ENCODE measurements at places on chromosomes 16 and 17.

GRCh38 chr17:2964028-2964356 is 99.4 kb downstream of the OR1D5 start:
- no peak for DNase-seq

DNA sequence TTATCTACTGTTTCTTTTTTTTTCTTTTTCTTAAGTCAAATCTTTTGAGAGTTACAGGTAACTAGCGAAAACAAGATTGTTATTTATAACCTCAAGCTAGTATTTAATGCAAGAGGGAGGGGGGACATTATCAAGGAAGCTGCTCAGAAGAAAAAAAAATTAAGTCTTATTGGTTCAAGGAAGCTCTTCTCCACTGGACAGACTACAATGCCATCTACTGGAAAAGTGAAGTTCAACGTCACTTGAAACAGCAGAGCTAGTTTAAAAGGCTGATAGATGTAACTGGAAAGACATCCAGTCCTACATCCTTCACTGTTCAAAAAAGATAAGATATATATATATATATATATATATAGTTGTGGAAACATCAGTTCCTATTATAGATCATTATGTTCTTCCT is 418.0 kb upstream of the PSMD7 start:
- DNase-seq, result peak; percentile 69

DNA sequence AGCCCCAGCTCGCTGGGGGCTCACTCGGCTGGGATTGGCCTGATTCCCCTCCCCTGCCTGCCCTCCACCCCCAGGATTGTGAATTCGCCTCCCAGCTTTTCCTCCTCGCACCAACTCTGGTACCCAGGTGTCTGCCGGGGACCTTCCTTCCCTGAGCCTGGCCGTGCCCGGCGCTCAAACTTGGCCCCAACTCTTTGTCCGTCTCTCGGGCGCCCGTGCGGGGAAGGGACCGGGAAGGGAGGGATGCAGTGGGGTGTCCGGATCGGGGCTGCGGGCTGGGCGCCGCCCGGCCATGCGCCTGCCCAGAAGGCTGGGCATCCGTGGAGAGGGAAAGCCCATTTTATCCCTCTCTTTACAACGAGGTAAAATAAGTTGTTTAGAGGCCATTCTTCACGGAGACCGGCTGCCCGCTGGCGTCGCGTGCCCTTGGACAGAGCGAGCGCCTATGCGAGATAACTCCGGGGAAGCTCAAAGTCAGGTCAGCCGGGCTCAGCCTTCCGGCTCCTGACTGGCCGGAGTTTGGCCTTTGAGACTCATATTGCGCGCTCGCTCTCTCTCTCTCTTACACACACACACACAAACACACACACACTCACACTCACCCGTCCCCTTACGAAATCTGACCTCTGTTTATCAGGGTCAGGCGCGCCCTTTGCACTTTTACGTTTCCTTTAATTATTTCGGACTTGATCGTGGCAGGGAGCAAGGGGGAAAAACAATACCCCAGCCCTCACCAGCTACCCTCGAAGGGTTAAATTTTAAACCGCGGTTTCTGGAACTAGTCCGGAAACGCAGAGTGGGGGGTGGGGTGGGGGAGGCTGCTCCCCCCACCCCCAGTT is 774 bp upstream of the MAF start:
- no peak for DNase-seq

- no peak for DNase-seq
Measured at GRCh38 chr17:79182176-79183042, 107.8 kb downstream of the ENGASE start.

- no peak for DNase-seq
Measured at GRCh38 chr17:77163001-77163400, 22.2 kb downstream of the SEC14L1 start.

- no peak for DNase-seq
Measured at GRCh38 chr16:59975953-59976352, 1241.8 kb upstream of the GOT2 start.

- DNase-seq, result no peak
Measured at GRCh38 chr17:7307686-7308624, 527 bp downstream of the EIF5A start.

- no peak for DNase-seq
Measured at GRCh38 chr16:80123189-80123588, 417.6 kb upstream of the DYNLRB2 start.

GRCh38 chr16:14681115-14681514 is 13.0 kb downstream of the PLA2G10 start:
- no peak for DNase-seq

- DNase-seq, result no peak
Measured at GRCh38 chr16:25089351-25089750, 22.2 kb upstream of the LCMT1 start.

- no peak for DNase-seq
Measured at GRCh38 chr17:19023209-19023999, 18.8 kb upstream of the FAM83G start.

- peak; percentile 87 for DNase-seq
Measured at GRCh38 chr17:79087428-79088143, 13.0 kb downstream of the ENGASE start.

- DNase-seq, result no peak
Measured at GRCh38 chr16:1309888-1310831, 724 bp downstream of the UBE2I start.

- DNase-seq, result no peak
Measured at GRCh38 chr16:24858219-24859041, 12.7 kb downstream of the SLC5A11 start.

DNA sequence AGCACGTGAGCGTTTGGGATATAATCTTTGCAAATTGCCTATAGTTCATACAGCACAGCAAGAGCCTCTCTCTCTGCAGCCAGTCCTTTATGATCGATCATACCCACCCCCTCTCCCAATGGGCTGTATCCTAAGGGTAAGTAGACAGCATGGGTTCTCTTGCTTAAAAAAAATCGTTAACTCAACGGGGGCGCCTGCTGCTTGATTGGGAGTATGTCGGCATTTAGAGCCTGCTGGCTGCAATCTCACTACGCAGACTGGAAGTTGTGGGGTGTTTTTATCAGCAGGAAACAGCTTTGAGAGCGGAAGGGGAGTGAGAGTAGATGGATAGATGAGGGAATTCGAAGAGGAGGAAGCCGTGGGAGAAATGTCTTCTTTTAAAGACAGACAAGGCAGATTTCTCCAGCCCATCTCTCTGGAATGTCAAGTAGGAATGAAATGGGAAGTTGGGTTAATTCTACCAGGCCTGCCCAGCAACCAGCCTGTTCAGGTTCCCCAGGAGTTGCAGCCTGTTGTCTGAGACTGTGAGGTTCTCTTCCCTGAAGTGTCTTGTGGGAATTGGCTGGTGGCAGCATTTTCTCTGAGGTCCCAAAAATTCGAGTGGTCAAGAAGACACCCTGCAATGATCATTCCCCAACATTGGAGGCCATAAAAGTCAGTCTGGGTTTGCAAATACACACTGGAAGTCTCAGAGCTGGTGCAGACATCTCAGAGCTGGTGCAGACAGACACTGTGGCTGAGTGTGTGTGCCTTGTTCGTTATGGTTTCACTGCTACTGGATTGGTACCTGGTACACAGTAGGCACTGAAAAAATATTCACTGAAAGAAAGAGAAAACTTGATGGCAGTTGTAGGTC is 65.6 kb downstream of the PRKCB start:
- DNase-seq, result no peak

DNA sequence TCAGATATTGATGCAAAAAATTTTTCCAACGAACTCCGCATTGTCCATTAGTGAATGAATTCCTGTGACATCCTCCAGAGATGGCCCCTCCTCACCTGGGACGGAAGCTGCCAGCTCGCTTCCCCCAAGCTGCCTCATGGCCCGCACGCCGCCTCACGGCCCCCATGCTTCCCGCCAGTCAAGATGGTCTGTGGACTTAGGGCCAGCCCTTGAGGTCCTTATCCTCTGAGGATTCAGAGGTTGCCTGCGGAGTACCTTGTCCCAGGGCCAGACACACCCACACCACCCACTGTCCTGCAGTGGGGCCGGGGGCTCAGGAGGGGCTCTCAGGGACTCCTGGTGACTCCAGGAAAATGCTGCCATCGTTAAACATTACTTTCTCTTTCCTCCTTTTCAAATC is 73.6 kb downstream of the SEC14L1 start:
- no peak for DNase-seq

GRCh38 chr16:71283612-71284011 is 5.6 kb downstream of the CMTR2 start:
- no peak for DNase-seq

GRCh38 chr16:3938843-3939624 is 58.5 kb upstream of the CREBBP start:
- peak; percentile 14 for DNase-seq

GRCh38 chr16:50609471-50609870 is 61.3 kb downstream of the NKD1 start:
- DNase-seq, result no peak

GRCh38 chr17:15941781-15942180 is 3.1 kb upstream of the ADORA2B start:
- DNase-seq, result no peak

Data from NCI-H1694 (cell line).